ENCODE measurements at places on chromosomes 11 and 22.
A peak's percentile ranks its signal among the peaks of the same experiment; 100 is the strongest.

GRCh38 chr11:110349138-110349996 is 53.0 kb upstream of the RDX start:
- DNase-seq: no peak

GRCh38 chr11:22809893-22810292 is 19.7 kb downstream of the SVIP start:
- DNase-seq: no peak

- DNase-seq: no peak
Measured at GRCh38 chr22:26643418-26644100, 13.8 kb upstream of the MIAT start.

GRCh38 chr11:429391-429790 is 12.4 kb downstream of the ANO9 start:
- no peak for DNase-seq

- no peak for DNase-seq
Measured at GRCh38 chr11:114250993-114251814, 45.0 kb upstream of the NNMT start.

DNA sequence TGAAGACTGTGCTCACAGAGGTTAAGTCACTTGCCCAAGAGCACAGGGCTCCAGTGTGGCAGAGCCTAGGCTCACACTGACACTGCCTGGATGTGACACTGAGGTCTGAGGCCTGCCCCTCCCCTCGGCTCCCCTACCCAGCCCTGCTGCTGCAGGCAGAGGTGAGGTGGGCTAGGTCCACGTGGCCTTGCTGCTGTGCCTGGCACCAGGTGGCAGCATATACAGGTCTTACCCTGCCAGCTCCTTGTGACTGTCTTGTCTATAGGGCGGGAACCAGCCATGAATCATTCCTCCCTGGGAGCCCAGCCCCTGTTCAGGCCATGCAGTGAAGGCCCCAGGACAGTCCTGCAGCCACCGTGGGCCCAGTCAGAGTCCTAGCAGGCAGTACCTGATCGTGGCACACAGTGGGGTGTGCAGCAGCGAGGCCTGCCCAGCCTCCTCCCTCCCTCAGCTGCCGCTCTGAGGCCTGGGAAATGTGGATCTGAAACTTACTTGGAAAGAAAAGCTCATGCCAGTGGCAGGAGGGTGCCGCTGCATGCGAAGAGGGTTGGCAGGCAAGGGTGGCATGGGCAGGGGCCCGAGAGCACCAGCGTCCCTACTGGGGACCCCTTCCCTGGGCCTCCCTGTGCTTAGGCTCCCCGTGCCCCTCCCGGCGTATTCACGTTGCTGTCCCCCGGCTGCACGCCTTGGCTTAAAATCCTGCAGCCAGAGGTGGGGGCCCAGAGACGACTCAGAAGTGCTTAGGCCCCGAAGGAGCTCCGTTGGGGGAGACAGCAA is 1.2 kb upstream of the CERK start:
- DNase-seq: peak; percentile 55

GRCh38 chr11:14269692-14270573 is 89.0 kb downstream of the RRAS2 start:
- no peak for DNase-seq

DNA sequence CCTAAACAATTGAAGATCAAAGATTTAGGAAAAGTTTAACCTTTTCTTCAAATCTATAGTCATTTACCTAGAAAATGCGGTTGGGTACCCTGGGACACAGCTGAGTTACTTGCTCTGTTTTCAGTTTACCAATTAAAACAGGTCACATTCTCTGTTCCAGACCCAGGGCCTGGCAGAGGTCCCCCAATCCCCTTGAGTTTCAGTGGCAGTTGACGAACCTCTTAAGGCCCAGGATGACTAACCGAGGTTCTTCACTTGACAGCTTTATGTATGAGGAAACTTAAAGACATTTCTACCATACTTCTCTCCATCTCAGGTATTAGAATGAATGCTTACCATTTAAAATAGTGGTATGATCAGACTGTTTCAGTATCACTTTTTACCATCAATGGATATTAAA is 16.3 kb downstream of the LDHAL6A start:
- no peak for DNase-seq

- DNase-seq: no peak
Measured at GRCh38 chr11:80650966-80651365, 1210.1 kb upstream of the TENM4 start.

GRCh38 chr22:49966774-49967705 is 6.5 kb downstream of the PIM3 start:
- DNase-seq: no peak

DNA sequence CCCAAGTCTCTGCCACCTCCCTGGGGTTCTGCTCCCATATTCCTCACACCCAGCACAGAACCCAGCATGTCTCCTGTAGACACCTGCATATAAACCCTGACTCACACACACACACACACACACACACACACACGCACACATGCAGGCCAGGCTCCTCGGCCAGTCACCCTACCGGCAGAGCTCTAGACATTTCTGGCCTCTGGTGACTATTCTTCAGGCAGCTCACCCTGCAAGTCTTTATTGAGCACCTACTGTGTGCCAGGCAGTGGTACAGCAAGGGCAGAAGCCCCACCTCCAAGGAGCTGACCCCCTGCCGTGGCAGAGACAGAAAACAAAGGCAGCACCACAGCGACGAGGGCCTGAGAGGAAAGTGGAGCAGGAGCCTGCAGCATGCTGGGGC is 50.3 kb downstream of the CDKN1C start:
- DNase-seq: no peak

DNA sequence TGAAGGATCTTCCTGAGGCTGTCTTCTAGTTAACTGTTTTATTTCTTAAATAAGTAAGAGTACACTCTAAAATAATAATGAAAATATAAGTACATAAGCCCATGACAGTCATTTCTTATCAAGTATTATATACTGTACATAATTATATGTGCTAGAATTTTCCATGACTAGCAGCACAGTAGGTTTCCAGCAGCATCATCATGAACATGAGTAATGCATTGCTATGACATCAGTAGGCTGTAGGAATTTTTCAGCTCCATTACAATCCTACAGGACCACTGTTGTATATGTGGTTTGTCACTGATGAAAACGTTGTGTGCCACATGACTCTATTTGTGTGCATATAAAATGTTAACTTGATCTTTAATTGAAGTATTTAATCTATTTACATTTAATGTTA is 22.0 kb downstream of the ZNF202 start:
- no peak for DNase-seq

DNA sequence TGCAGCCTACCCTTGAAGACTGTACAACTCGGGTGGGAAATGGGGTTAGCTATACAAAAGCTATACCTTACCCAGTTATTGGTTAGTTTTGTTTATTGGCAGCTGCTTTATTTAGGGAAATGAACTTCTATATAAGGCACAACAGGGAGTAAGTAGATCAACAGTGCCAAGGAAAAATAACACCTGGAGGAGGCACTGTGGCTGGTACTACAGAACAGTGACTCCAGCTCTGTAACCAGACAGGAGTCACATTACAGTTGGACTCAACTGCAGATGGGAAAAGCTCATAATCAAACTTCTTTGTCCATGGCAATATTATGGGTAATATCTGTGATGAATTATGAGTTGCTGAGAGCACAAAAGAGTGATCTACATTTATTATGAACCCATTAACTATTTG is 14.0 kb downstream of the P4HA3 start:
- no peak for DNase-seq

DNA sequence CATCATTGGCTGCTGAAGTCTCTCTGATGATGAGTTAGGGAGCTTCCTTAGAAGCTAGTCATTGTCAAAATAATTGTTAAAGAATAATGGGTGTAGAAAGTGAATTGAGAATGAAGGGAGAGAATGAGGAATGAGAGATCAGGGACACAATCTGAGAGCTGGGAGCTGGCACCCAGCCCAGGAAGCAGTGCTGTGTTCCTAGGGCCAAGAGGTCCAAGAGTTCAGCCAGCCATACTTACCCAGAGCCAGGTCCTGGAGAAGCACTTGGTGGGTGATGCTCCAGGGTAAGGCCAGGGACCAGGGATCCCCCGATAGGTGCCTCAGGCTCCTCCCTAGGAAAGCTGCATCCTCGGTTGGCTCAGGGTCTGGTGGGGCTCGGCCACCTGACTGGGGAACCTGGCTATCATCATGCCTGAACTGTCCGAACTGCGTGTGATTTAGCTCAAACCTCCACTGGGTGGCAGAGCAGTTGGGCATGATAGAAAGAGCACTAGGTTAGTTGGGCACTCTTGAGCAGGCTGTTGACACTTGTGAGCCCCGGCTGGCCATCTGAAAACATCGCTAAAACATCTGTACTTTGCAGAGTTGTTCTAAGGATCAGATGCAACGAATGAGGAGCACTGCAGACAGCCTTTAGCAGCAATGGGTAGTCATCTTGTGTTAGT is 123.9 kb upstream of the NCAM1 start:
- no peak for DNase-seq

All from NCI-H2081 (cell line).